ENCODE measurements at places on chromosomes 12 and 14.

GRCh38 chr14:80535171-80535570 is 323.9 kb upstream of the DIO2 start:
- DNase-seq, result no peak

DNA sequence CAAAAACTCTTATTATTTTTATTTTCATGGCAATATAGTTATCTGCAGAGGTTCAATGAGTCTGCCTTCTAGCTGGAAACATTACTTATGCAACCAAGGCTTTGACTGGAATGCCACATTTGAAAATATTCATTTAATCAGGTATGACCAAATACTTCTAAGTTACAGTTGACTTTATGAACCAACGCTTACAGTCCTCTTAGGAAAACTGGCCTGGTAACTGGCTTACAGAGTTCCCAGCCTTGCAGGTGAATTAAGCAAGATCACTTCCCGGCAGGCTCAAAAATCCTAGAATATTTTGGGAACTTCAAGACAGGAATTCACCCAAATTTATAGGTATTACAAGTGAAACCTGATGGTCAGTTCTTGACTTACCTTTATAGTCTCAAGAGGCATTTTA is 12.3 kb downstream of the LRP6 start:
- no peak for DNase-seq

- no peak for DNase-seq
Observed at GRCh38 chr14:69325086-69325485, 65.1 kb downstream of the GALNT16 start.

DNA sequence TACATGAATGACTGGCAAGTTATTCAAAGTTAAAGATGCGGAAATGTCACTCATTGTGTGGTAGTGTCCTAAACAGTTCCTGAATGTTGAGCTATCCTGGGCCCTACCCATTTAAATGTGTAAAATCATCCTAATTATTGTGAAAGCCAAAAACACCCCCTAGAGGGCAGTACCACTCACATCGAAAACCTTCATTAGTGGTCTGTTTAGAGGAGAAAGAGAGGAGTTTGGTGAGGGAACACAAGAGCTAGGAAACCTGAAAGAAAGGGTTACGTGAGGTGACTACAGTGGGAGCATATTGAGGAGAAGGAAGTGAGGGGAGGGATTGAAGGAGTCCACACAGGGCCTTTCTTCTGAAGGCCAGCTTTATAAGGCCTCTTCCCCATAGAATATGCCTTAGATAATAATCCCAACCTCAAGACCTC is 2.5 kb upstream of the TEP1 start:
- peak; percentile 70 for DNase-seq

DNA sequence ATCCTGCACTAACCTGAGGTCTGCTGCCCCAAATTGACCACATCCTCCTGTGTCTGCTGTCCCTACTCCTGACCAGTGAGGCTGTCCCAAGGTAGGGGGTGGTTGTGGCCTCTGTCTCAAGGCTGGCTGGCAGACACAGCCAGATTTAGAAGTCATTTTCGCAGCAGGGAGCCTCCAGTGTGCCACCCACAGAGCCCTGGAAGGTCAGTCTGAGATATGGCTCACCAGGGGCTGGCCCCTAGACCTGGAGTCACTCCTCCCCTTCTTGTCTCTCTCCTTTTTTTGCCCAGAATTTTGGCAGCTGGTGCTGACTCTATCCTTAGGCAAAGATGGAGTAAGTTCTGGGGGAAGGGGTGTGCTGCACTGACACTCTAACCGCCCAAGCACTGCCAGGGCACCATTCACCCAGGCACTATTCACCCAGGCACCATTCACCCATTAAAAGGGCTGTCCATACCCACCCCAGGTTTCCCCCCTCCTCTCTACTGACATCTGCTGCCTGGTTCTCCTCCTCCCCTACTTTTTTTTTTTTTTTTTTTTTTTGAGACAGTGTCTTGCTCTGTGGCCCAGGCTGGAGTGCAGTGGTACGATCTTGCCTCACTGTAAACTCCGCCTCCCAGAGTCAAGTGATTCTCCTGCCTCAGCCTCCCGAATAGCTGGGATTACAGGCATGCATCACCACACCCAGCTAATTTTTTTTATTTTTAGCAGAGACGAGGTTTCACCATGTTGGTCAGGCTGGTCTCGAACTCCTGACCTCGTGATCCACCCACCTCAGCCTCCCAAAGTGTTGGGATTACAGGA is 7.7 kb downstream of the DDN start:
- no peak for DNase-seq

- DNase-seq, result no peak
Observed at GRCh38 chr14:98949481-98950135, 322.4 kb downstream of the BCL11B start.

GRCh38 chr12:29396774-29397173 is 15.8 kb upstream of the ERGIC2 start:
- no peak for DNase-seq

GRCh38 chr12:6605421-6606330 is 1.5 kb downstream of the CHD4 start:
- DNase-seq, result peak; percentile 50

DNA sequence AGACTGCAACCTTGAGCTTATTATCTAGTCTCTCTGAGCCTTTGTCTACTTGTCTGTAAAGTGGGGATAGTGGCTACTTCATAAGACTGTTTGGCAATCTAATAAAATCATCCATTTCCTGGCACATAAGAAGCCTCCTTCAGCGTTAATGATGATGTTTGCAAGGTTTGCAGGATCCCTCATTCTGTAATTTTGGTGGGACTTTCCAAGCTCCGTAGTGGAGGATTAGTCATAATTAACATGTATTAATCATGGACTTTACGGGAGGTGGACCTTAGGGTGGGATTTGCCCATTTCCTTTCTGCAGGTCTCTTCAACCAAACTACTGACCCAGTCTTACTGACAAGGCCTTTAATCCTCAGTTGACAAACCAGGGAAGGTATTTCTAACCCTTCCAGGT is 66.2 kb downstream of the NTF3 start:
- no peak for DNase-seq

Data from CD4-positive, alpha-beta T cell treated with Interleukin-2 at 100 ng/mL for 4 hours (primary cell).